ENCODE measurements at places on chromosomes 12 and 14. TPM values are rescaled to one million over a fixed set of nuclear protein-coding genes. Genes with fewer than 3 reads are reported as not detected.
A peak's percentile ranks its signal among the peaks of the same experiment; 100 is the strongest.

DNA sequence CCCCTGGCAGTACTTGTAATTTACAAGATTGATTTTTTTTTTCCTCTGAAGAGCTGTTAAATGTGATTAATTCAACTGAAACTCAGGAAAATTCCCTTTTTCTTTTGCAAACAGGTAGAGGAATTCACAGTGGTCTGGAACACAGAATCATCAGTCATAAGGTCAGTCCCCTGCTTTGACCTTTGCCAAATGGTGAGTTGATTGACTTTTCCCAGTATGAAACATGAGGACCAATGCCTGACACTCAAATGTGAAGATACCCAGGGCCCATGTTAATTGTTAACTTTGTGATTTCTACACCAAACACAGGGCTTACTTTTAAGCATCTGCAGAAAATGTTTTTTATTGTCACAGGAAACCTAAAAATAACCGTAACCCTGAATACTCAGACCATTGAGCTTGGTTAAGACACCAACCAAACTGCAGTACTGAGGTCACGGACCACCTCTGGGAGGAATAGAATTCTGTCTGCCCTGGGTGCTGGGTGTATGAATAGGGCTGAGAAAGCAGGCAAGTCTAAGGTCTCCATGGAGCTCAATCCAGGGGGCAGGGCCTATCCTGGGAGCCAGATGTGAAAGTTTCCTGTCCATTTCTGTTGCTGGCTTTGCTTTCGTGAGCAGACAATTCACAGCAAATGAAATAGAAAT, 192.4 kb downstream of the TMX1 start:
- DNase-seq, result no peak

GRCh38 chr12:64400041-64400440, 4.2 kb upstream of the XPOT start:
- peak; percentile 67 for DNase-seq

GRCh38 chr12:44696542-44696941, 179.6 kb downstream of the NELL2 start:
- no peak for DNase-seq

DNA sequence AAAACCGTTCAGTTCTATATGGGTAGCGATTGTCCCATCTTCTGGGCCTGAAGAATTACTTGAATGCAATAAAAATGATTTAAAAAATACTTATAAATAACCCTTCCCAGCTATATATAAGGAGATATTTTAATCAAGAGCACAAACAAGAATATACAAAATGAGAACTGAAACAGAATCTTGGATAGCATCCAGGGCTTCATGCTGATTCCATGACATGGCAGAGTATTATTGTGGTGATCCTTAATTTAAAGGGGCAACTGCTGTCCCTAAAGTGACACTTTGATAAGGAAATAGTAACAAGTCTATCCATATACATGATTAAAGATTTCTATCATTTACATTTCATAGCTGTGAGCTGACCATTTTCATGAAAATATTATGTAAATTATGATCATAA, 18.8 kb downstream of the WBP11 start:
- DNase-seq, result no peak

IFNG gene
- total RNA-seq, result 535 TPM
